ENCODE measurements at places on chromosomes 16 and 17. TPM values are rescaled to one million over a fixed set of nuclear protein-coding genes. Genes with fewer than 3 reads are reported as not detected.

DNA sequence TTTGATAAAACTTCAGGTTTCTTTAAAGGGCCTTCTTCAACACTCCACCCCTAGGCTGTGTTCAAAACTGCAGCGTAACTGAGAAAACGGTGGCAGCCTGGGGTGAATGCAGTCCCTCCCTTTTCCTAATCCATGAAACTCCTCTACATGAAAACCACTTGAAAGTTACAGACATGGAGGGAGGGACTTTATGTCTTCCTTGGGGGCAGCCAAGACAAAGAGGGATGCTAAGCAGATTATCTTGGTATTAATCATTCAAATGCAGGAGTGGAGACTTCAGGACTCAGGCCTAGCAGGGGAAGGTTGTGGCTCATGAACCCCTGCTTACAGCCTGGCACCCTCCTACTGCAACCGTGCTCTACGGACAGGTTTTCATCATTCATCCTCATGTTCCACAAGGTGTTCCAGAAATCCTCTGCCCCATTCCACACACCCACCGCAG, 46.8 kb downstream of the RNF112 start:
- DNase-seq, result no peak

- DNase-seq, result no peak
Measured at GRCh38 chr17:10125531-10126275, 72.7 kb downstream of the GAS7 start.

- DNase-seq, result no peak
Measured at GRCh38 chr16:79348521-79349306, 251.8 kb downstream of the MAF start.

DNA sequence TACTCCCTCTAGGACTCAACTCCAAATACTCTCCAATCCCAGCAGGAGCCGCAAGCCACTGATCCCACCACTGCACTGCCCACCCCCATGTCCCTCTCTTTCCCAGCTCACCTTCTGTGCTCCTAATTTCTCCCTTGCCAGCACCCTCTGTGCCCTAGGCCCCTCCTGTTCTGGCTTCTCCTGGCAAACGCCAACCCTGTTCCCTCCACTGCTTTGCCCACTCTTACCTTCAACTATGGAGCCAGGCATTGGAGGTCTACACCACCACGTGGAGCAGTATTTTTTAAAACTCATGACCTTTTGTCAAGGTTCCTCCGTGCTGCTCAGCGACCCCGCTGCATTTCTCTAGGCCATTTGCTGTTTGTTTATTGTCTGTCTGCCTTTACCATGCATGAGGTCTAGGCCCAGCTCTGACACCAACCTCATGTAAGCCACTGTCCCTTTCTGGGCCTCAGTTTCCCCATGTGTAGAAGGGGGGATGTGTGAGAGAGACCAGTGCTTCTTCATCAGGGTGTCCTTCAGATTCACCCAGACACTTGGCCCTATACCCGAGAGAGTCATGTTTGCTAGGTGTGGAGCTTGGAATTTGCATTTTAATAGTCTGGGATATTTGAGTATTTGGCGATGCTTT, 4.6 kb downstream of the CCDC102A start:
- peak; percentile 10 for DNase-seq

DNA sequence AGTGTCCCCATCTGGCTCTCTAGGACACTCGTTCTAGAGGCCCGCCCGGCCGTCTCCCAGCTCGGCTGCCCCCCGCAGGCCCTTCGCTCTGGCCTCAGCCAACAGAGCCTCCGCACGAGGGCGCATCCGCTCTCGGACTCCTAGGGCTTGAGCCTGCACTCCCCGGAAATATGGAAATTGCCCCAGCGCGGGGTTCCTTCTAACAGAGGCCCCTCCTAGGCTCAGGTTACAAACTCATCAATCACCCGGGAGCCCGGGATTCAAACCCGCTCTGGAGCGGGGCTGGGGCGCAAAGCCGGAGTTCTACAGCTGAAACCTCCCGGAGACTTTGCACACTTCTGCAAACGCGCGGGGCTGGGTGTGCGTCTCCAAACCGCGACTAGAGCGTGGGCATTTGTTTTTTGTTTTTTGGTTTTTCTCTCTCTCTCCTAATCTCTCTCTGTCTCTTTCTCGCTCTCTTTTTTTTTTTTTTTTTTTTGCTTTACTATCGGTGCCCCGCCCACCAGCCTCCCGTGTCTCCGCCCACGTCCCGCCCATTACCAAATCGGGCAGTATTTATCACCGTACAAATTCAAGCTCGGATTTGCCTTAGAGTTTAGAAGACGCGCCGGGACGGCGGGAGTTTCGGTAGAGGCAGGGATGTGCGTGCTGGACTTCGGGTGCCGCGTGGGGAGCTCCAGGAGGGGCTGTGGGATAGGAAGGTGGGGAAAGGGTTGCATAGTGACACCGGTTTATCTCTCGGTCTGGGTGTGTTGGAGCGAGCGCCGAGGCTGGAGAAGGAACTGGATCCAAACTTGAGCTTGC, 2.4 kb upstream of the FOXL1 start:
- DNase-seq, result peak; percentile 82

DNA sequence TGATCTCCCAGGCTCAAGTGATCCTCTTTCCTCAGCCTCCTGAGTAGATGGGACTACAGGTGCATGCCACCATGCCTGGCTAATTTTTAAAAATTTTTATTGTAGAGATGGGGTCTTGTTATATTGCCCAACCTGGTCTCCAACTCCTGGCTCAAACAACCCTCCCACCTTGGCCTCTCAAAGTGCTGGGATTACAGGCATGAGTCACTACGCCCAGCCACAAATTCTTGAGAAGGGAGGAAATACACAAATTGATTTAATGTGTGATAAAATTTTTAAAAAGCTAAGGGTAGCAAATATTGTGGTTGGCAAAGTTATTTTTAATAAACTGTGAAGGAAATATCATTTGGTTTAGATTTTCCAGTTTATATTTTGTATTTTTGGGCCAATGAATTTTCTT, 9.6 kb downstream of the ITGAD start:
- DNase-seq, result no peak

GRCh38 chr17:17770632-17771044, 66.1 kb downstream of the SREBF1 start:
- no peak for DNase-seq

DNA sequence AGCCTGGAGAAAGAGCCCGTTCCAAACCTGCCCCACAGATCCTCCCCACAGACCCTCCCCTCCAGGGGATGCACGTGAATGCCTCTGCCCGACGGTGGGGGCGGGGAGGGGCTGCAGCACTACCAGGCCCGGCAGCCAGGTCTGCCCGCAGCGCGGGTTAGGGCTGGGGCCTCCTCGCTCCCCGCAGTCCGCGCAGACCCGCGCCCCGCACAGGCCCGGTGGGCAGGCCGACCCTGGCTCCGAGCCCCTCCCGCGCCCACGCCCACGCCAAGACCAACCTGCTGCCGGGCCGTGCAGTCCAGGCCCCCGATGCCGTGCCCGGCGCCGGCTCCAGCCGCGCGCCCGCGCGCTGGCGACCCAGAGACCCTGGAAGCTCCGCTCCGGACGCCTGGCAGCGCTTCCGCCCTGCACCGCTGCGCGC, at the start of gene RPUSD1:
Gene RPUSD1 (minus strand): TSS at position 404 of the 421 bp plus-strand sequence. CDS start 644 bp downstream, outside the sequence.
- no peak for DNase-seq

DNA sequence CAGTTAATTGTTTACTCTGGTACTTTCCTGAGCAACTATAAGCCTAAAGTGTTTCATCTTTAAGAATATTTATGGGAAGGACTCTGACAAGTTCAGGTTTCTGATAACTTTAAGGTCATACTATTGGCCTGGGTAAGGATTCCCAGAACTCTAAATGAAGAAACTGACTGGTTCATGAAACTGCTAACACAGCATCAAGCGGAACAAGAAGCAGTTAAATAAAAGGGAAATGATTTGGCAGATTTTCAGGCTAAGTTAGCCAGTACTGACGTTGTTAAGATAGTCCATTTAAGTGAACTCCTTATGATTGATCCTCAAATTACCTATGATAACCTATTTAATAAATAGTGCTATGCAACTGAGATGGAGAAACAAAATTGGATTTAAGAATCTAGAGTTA, 101.6 kb upstream of the CES5A start:
- no peak for DNase-seq

- no peak for DNase-seq
Measured at GRCh38 chr16:56736476-56736875, 6.5 kb downstream of the NUP93 start.

The NOD2 gene
- total RNA-seq, result 1.6 TPM

The CPSF4L gene
- total RNA-seq, result not detected

The WFDC1 gene
- 18.9 TPM for total RNA-seq

The TPPP3 gene
- total RNA-seq, result 17.5 TPM

The KRT17 gene
- total RNA-seq, result 26.0 TPM

The IL32 gene
- total RNA-seq, result 27.1 TPM
